NCI-H69 (cell line): ENCODE measurements at places on chromosomes 3 and 15.

DNA sequence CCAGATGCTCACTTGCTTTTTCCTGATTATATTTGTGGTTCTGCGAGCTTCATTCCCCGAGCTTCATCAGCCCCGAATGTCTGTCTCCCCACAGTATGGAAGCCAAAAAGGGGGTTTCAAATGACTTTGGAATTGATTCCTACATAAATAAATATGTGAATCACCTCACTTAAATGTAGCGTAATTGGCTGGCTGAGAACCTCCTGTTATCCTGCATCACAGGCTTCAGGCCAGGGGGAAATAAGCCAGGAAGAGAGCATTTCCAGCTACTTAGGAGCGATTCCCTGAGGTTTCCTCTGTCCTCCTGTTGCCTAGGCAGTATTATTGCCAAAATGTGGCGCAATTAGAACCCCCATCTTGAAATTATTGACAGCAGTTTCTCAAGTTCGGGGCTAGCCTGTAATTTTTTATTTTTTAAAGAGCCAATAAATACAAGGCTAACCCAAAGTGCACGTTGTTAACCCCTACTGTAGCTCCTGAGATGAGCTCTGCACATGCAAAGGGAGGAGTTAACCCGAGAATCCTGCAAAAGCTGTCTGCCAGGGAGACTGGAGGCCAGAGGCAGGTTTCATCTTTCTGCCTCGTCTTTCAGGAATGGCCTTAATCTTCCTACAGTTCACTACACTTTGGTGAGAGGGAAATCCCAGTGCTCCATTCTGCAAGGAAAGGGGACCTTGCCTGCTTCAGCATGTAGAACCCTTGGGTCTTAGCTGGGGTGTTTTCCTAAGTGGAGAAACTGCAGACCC is 148.2 kb downstream of the ADAMTS9 start:
- DNase-seq, result no peak

GRCh38 chr3:40055956-40056355 is 246.5 kb downstream of the MYRIP start:
- DNase-seq, result no peak

DNA sequence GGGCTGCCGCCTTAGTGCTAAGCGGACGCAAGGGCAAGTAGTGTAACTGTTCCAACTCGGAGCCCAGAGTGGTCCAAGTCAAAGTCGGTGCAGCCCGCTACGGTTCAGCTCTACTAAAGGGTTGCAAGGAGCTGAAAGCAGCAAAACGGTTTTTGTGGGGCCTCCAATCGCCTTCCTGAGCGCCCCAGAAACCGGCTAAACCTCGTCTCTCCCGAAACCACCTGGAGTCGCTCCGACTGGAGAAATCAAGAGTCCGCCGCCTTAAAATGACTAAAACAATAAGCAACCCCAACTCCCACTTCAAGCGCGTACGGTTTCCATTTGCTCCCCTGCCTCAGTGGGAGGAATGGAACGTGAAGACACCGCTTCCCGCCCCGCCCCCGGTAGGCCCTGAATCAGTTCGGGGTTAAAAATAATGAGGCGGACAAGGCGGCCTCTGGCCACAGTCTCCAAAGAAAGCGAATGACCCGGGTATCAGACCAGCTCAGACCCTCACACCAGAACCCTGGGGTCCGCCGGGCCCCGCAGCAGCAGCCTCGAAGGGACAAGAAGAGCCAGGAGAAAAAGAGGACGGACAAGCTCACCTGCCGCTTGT is 401 bp downstream of the SEC11A start:
- DNase-seq, result peak; percentile 39

GRCh38 chr15:89912145-89912673 is 543 bp downstream of the ARPIN start:
- DNase-seq, result no peak

DNA sequence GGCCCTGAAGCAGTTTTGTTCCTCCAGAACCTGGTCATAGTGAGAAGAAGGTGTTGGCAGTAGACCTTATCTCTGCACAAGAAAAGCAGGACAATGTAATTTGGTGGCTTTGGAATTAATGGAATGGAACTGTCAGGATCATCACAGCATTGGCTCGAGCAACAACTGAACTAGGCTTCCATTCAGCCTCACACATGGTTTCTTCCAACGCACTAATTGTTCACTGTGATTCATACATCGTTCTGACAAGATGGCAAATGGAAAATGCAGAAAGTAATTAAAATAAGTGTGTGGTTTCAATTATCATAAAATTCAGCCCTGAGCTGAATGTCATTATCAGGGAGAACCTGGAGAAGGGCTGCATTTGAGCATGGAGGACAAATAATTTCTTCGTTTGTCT is 80.6 kb downstream of the MFSD1 start:
- no peak for DNase-seq

- DNase-seq, result no peak
Measured at GRCh38 chr15:64048781-64049460, 2.6 kb upstream of the DAPK2 start.

- DNase-seq, result peak; percentile 77
Measured at GRCh38 chr3:79154865-79155264, 612.9 kb downstream of the ROBO1 start.

DNA sequence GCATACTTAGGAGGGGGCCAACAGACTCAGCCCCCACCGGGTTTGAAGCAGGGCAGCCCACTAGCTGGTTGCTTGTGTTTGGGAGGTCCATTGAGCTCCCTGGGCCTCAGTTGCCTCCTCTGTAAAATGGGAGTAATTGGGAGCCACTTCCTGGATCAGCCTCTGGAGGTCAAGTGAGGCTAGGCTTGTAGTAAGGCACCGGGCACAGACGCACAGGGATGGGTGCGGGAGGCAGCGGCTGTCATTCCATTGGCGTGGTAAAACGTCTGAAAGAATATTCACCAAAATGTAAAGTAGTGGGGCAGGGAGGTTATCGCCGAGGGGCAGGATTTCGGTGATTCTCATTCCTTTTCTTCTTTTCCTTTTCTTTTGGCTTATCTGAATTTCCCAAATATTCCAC is 64.6 kb downstream of the TLE3 start:
- DNase-seq, result peak; percentile 62

GRCh38 chr15:95559875-95560394 is 770.6 kb upstream of the NR2F2 start:
- no peak for DNase-seq

- peak; percentile 88 for DNase-seq
Measured at GRCh38 chr3:172040078-172040980, 951 bp downstream of the FNDC3B start.

DNA sequence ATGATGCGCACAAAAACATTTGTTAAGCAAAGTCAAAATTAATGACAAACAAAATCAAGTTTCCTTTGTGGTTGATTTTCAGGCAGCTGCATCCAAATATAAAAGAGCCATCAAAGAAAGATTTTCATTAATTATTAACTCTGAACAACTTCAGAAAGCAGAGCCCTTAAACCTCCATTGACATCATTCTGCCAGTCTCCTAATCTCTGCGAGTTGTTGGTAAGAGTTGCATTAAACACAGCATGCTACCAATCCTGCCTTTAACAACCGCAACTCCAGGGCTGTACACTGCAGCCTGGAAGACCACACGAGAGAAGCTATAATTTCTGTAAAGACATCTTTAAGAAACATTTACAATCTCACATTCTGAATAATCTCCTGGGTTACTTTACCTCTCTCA is 204.6 kb downstream of the NR2F2 start:
- no peak for DNase-seq

GRCh38 chr3:26316472-26316871 is 306.1 kb upstream of the LRRC3B start:
- DNase-seq, result no peak

- DNase-seq, result no peak
Measured at GRCh38 chr15:25793354-25794050, 69.6 kb downstream of the ATP10A start.

DNA sequence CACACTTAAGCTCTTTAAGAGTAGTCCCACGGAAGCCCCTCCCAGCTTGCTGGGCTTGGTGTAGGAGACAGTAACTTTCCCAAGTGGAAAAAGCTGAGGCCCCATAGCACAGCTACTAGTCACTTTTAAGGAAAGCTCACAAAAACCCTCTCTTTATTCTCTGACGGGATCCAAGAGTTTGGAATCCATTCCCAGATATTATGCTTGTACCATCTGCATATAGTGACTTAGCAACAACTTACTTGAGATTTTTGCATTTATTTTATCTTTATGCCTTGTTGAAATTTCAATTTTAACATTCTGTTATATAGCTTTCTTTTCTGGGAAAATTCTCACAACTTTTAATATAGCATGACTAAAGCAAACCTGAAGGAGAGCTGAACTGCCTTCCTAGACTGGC is 19.5 kb downstream of the GPR15 start:
- no peak for DNase-seq

GRCh38 chr15:73957276-73957675 is 31.0 kb downstream of the LOXL1 start:
- DNase-seq, result no peak

DNA sequence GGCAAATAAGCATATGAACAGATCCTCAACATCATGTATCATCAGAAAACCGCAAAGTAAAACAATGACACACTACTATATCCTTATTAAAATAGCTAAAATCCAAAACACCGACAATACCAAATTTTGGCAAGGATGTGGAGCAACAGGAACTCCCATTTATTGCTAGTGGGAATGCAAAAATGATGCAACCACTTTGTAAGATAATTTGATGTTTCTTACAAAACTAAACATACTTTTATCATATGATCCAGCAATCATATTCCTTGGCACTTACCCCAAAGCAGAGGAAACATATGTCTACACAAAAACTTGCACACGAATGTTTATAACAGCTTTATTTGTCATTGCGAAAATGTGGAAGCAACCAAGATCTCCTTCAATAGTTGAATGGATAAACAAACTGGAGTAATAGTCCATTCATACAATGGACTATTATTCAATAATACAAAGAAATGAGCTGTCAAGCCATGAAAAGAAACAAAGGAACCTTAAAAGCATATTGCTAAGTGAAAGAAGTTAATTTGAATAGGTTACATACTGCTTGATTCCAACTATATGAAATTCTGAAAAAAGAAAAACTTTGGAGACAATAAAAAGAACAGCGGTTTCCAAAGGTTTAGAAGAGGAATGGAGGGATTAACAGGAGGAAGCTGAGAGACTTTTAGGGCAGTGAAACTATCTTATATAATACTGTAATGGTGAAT is 172.0 kb downstream of the VPS13C start:
- no peak for DNase-seq

DNA sequence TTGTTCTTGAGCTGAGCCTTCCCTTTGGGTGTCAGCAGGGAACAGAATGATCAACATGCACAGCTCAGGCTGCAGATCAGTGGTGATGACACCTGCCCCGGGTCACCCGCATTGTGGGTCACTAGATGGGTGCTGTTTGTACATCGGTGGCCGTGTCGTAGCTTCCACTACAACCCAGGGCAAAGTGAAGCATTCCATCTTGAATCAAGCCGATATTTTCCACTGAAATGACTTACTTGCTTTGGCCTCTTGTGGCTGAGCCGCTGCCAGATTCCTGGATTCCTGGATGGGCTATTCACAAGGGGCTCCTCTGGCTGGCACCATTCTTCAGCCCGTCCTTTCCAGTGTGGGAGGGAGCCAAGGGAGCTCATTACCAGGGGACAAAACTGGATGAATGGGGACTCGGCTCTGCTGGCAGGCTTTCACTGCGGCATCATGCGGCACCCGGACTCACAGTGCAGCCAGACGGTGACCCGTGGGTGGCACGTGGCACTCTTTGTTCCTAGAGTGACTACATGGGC is 65.6 kb downstream of the SLCO3A1 start:
- DNase-seq, result no peak

DNA sequence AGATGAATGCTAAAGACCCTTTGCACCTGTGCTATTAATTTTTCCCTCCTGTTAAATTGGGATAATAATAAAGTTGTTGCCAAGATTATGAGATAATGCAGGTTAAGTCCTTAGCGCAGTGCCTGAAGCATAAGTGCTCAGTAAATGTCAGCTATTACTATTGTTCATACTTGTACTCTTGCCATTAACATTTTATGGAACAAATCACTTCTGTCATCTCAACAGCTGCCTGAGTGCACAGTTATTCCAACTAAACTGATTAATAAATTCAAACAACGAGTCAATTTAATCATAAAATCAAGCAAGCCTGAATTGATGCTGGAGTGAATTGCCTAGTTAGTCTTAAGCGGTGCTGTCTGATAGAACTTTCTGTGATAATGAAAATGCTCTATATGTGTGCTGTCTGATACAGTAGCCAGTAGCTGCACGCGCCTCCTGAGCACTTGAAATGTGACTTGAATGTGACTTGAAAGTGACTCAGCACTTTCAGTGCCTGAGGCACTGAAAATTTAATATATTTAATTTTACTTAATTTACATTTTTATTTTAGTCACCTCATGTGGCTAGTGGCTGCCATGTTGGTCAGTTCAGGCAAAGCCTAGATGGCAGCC is 198.7 kb upstream of the PFN2 start:
- DNase-seq, result peak; percentile 24

DNA sequence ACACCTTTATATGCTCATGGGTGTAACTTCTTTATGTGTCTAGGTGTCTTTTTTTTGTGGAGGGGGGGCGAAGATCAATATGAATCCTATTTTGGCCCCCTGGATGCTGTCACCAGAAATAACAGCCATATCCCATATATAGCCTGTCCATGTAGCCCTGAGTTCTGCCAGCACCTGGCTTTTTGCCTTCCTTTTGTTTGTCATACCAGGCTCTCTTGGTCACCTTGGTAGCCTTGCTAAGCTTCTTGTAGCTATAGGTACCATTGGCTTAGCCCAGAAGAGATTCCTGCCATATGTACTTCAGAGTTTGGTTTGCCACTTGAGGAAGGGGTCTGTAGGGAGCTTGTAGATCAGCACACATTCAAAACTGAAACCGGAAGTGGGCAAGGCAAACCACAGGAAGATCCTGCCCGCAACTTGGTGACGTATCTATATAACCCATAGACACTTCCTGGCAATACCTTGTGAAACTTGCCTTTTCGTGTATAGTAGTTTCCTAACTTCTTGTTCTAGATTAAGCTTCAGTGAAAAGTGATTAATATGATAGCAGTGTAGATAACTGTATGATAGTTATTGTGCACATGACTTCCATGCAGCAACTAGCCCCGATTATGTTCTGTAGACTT is 11.9 kb downstream of the RASA2 start:
- no peak for DNase-seq

DNA sequence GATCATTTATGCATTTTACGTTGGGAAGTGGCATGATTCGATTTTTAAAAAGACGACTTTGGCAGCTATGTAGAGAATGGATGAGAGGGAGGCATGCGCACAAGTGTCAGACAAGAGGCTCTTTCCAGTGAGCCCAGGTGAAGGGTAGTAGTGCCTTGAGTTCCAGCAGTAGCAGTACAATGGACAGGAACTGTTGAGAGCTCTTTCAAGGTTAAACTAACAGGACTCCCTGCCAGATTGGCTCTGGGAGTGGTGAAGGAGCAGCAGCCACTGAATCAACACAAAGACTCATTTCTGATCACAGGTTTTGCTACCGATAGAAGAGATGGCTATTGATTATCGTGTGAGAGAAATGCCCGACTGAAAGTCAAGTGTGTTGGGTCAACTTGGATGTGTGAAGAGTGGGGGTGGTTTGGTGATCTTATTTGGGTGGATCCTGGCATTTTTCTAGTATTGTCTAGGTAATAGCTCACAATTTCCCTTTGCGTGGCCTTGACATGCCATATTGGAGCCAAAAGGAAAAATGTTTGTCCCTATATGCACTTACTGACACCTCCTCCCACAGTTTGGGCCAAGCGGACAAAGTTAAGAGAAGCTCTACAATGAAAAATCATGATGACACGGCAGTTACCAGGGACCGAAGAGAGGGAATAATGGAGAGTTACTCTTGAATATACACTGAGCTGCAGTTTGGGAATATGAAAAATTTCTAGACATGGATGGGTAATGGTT is 81.6 kb upstream of the MDFIC2 start:
- no peak for DNase-seq

GRCh38 chr3:37806505-37807200 is 55.0 kb upstream of the CTDSPL start:
- no peak for DNase-seq
